Stimulated activated CD4-positive, alpha-beta T cell treated with anti-CD3 and anti-CD28 coated beads, Interleukin-4, amount 100 ng/mL, for 1 hour (primary cell): ENCODE measurements at places on chromosomes 1 and 21.

- no peak for DNase-seq
These were observed 16.8 kb downstream of the SUCO start for GRCh38 chr1:172549621-172550280.

DNA sequence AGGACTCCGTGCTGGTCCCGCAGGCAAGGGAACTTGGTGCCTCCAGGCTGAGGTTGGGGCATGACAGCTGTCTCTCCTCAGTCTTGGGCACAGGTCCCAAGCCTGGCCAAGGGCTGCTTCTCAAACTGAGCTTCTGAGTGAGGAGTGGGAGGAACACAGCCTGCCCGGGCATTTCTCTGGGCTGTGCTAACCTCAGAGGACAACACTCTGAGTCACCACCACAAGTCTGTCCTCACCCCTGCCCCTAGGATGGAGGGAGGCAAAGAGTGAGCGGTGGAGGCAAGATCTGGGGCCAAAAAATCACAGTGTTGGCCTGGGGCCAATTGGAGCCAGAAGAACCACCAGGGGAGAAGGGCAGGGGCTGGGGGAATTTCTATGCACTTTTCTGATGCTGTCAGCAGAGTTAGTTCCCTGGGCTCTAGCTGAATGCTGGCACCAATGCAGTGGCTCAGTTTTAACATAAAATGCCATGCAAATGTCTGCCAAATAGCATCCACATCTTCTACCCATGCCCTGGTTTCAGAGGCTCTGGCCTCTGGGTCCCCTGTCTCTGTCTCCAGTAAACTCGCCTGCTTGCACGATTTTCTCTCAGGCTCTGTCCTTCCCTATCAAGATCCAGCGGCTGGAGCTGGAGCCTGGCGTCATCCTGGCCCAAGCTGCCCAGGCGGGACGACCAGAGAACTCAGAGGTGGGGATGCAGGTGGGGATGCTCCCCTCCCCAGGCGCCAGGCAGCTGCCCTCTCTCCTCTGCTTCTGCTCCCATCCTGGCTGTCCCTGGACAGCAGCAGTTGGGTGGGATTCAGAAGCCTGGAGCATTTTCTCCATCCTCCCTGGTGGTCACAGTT lies 11.0 kb upstream of the CDK18 start:
- DNase-seq, result no peak

DNA sequence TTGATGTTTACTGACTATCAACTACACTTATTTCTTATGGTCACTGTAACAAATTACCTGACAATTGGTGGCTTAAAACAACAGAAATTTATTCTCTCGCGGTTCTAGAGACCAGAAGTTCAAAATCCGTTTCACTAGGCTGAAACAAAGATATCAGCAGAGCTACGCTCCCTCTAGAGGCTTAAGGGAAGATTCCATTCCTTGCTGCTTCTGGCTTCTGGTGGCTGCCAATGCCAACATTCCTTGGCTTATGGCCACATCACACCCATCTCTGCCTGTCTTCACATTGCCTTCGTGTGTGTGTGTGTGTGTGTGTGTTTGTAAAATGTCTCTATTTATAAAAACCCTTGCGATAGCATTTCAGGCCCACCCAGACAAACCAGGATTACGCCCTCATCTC lies 66.4 kb downstream of the LMX1A start:
- no peak for DNase-seq

DNA sequence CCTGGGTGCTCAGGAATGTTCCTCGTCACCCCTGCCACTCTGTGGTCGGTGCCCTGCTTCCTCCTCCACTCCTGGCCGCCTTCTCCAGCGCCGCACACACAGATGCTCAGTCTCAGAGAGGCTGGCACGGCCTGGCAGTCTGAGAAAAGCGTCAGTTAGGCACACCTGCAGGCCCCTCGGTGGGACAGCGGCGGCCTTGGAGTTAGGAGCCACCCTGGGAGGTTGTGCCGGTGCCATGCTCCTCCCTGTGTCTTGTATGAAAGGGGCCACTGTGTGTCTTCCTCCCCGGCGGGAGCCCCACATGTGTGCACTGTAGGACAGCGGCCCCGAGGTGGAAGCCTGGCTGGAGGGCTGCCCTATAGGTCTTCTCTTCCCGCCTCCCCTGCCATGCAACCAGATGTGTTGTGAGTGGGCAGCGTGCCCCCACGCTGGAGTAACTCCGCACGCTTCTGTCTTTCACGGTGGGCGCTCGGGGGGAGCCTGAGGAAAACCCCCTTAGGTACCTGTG lies 145.2 kb downstream of the PGBD5 start:
- DNase-seq, result no peak

DNA sequence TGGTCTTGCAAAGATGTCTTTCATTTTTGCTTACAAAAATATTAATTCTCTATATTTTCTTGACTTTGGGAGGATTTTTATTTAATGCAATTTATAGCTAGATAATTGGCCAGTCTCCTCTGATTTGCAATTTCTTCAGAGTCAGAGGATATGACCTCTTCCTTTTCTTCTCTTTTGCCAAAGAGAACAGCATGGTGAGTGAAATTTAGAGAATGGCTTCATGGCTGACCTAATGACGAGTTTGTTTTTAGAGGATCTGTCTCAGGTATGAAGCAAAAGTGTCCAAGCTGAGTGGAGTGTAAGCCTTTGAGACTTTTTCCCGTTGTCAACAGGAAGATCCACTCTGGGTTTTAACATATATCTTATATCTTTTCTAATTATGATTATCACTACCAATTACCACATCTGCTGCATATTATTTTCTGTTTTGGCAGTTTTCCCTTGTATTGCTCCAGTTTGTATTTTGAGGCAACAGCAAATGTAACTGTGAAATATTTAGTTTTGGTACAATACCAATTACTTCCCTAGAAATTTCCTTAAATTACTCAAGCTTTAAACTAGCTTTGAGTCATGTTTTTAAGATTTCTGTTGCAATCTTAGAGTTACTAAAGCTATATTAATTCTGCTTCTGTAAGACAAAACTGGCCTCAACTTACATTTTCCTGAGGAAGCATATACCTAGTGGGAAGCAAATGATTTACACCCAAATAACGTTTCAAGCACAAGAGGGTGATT lies 332.8 kb upstream of the ZRANB2 start:
- DNase-seq, result no peak

GRCh38 chr1:27564710-27565649 lies 39.0 kb downstream of the AHDC1 start:
- DNase-seq, result no peak

DNA sequence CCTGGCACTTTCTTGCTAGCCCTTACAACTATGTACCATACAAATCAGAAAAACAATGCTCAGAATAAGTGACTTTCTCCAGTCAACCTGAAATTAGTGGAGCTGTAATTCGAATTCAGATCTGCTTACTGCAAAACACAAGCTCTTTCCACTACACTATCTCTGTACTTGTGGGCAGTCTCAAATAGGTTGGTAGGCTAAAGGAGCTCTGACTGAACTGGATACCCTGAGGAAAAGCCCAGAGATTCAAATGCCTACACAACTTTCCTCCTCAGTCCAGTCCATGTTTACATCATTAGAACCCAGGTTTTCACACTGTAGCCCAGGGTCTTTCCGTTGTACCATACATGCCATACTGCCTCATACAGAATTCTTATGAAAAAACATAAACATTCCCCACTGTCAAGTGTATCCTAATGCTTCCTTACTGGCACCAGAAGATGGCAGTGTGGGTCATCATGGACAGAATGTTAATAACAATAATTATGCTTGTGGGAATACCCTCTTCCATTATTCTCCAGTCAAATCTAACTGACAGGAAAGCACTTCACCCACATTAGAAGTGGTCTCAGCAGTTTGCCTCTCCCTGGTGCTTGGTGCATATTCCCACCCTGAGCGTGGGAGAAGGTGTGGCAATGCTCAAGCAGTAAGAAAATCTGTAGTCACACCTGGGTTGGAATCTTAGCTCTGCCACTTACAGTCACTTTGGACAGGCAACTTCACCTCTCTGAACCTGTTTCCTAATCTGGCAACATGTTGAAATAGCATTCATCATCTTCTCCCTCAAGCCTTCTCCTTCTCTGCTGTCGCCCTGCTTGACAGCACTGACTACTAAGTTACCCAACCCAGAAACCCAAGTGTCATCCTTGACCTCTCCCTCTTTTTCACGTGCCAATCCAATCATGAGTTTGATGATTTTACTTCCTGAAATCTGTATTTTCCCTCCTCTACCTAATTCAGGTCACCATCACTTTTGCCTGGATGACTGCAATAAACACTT lies 14.4 kb upstream of the ZFYVE9 start:
- no peak for DNase-seq
